ENCODE measurements at places on chromosomes 11 and 22. TPM values are rescaled to one million over a fixed set of nuclear protein-coding genes. Genes with fewer than 3 reads are reported as not detected.

DNA sequence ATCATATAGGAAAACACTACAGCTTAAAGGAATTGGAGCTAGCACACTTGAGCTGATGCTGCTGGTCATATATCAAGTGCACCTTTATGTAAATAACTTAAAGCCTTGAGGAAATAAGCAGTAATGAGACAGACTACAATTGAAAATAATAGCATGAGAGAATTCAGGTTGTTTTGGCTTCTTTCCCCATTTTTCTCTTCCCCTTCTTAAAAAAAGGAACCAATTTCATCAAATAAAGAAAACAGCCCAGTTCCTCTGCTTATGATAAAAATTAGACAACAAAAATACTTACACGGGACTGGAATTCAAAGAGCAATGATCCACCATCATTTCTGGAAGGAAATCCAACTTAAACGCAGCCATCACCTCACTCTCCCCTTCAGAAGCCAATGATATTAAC lies 50.2 kb upstream of the RAPSN start:
- DNase-seq, result no peak

GRCh38 chr11:78921509-78921908 lies 346.8 kb upstream of the NARS2 start:
- DNase-seq, result no peak

- DNase-seq, result no peak
Observed at GRCh38 chr22:20009018-20009491, 7.6 kb downstream of the ARVCF start.

- DNase-seq, result no peak
Observed at GRCh38 chr22:41197038-41197972, 7.8 kb upstream of the L3MBTL2 start.

GRCh38 chr11:3665336-3666022 lies 5.7 kb downstream of the CHRNA10 start:
- no peak for DNase-seq

- no peak for DNase-seq
Observed at GRCh38 chr11:2193099-2193887, 21.7 kb upstream of the TH start.

DNA sequence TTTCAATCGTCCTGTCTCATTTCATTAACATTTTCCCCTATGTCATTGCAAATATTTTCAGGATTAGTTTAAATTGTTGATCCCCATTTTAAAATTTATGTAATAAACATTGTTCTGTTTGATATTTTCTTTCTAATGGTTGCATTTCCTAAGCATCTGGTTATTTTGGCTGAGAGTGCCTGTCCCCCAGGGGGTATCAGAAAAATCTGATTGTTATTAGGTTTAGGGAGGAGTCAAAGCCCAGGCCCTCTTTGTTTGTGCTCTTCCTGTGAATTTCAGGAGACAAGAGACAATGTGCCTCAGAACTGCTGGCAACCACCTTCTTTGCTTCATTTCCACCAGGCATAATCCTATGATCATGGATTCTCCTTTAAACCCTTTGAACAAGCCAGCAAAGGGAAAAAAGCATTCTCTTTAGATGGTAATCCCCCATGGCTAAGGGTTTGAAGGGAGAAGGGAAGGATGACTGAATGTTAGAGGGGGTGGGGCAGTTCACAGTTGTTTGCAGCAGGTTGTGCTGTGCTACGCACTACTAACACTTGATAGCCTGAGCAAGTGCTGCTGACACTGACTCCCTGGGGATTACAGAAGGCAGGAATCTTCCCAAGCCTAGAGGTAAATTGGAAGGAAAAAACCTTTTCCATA lies 462.4 kb upstream of the LRRC4C start:
- DNase-seq, result no peak

DNA sequence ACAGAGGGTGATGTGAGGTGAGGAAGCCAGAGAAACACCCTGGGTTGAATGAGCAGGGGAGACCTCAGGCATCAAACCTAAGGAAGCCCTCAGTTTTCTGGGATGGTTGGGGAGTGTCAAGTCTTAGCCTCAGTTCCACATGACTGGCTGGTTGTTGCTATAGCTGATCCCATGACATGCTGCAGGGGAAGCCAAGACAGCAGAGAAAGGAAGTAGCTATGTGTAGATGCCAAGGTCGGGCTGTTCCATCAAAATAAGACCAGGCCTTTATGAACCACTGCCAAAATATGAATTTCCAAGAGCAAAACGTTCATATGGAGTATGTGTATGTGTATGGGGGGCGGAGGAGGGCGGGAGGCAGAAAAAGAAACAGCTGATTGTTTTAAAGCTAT lies 11.6 kb downstream of the CD59 start:
- DNase-seq, result peak; percentile 93

THY1 gene
- 10.1 TPM for total RNA-seq

USP28 gene
- total RNA-seq, result 32.9 TPM

P2RY6 gene
- 0.26 TPM for total RNA-seq
